ENCODE measurements at places on chromosomes 1 and 21.

- DNase-seq = no peak
Measured at GRCh38 chr1:18649693-18650370, 19.2 kb downstream of the PAX7 start.

GRCh38 chr1:210747890-210748289 lies 386.1 kb downstream of the KCNH1 start:
- DNase-seq = no peak

- DNase-seq = no peak
Measured at GRCh38 chr21:45223236-45224185, 64.2 kb downstream of the POFUT2 start.

GRCh38 chr1:230861970-230862595 lies 6.2 kb downstream of the C1orf198 start:
- no peak for DNase-seq

DNA sequence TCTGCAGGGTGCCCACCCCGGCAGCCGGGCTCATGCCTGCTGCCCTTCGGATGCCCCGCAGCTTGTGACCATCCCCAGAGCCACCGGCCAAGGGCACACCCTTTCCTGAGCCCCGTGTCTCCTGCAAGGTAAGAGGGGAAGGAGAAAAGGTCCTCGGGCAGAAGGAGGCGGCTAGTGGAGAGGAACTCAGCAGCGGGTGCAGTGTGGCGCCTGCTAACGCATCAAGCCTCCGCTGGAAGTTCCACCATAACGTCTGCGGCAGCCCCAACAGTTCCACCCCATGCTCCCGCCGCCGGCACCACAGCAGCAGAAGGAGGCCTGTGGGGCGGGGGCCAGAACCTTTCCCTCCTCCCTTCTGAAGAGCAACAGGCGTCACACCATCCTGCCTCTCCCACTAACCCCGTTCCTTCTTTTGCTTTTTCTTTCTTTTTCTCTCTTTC lies 990 bp downstream of the VWA5B1 start:
- DNase-seq = no peak

- peak; percentile 58 for DNase-seq
Measured at GRCh38 chr1:209767706-209768105, 11.9 kb downstream of the TRAF3IP3 start.

GRCh38 chr1:63906047-63906704 lies 132.4 kb downstream of the ROR1 start:
- no peak for DNase-seq

DNA sequence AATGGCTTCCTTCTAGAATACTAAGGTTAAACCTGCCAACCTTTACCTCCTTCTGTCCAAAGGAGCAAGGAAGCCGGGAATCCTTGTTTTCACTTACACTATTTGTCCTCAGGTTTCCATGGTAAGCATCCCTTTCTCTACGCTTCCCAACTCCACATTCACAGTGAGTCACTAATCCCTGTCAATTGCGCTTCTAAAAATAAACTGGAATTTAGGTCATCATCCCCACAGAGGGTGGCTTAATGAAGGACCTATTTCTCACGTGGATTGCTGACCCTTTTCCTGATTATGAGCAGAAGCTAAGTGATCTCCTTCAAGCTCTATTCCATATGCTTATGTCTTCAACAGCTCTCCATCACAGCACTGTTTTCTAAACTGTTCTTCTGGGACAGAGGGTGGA lies 39.9 kb upstream of the ABCA4 start:
- DNase-seq = no peak

- no peak for DNase-seq
Measured at GRCh38 chr1:183702087-183702812, 49.1 kb upstream of the APOBEC4 start.

DNA sequence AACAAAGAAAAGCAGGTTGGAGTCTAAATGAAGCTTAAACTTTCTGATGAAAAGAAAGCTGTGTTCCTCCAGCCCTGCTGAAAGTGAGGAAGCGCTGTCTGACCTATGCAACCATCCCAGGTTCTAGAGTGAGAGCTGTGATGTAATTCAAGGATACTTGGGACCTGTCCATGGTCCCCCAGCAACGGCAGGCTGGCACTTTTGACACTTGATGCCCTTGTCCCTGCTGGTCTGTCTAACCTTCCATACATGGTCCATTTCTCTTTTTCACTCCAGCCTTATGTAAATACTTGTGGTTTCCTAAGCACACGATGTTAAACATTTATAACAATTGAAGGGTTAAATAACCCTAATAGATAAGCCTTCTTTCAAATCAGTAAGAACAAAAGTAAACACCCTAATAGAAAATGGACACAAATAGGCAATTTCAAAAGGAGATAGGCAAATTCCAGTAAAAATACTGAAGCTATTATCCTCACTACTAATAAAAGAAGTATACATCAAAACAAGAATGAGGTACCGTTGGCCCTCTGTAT lies 17.7 kb upstream of the KDM4A start:
- DNase-seq = no peak

GRCh38 chr1:73674945-73675561 lies 522.9 kb downstream of the LRRIQ3 start:
- DNase-seq = no peak

DNA sequence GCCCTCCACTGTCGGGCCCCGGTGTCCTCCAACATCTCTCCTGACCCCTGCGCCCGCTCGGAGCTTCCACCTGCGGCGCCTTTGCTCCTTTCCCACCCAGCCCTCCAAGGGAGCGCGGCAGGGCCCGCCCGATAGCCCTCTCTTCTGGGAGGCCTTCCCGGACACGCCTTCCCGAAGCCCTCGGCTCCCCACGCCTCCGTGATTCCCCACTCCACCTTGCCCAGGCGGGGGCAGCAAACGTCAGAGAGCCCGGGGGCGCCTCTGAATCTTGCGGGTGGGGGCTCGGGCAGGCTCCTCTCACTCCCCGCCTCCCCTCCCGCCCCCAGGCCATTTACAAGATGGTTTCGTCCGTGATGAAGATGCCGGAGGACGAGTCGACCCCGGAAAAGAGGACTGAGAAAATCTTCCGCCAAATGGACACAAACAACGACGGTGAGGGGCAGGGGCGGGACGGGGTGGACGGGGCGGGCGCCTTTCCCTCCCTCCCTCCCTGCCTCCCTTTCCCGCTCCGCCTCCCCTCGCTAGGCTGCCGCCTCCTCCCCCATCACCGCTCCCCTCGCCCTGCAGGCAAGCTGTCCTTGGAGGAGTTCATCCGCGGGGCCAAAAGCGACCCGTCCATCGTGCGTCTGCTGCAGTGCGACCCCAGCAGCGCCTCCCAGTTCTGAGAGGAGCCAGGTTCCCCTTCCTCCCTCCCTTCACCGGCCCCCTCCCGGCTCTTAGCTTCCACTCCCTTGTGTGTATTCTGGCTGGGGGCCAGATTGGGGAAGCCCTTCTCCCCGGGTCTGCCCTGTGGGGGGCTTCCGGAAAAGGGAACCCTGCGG lies 7.1 kb downstream of the HPCA start:
- DNase-seq = no peak

GRCh38 chr1:232438476-232438875 lies 191.5 kb downstream of the SIPA1L2 start:
- no peak for DNase-seq

DNA sequence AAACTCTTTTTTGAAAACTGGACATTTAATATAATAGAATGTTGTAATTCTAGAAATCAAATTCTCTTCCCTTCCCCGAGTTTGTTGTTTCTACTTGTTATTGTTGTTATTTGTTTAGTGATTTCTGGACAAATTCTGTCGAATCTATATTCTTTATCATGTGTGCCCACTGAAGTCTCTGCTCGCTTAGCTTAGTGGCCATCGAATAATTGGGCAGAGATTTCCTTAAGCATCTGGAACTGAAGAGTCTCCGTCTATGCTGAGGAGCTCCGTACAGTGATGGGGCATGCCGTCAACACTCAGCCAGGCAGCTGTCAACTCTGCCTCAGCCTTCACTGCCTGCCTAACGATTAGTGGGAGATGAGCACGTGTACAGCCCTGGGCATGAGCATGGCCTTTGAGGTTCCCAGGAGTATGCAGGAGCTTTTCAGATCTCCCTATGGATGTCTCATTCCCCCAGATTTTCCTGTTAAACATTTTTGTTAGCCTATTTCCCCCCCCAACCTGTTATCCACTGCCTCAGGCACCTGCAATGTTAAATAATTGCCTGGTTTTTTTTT lies 66.8 kb downstream of the SLX9 start:
- DNase-seq = no peak

DNA sequence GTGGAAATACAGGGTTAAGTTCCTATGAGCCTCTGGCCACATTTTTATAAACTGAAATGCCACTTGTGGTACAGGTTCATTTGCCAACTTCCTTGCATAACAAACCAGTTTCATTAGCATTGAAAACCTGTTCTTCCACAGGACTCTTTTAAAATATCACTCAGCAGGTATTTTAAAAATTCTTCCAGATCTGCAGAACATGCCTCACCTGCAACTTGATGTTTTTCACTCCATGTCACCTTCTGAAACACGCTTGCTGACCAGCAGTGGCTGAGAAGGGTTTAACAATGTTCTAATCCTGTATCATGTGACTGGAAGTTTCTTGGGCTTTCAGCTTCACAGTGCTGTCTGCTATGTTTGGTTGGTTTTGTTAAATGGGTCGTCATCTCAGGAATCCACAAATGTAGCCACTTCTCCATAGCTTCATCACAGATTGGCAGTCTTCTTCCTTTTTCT lies 17.6 kb upstream of the CBR3 start:
- DNase-seq = no peak
